Activated B cell treated with CpG ODN at 0.5 μM for 24 hours (primary cell): ENCODE measurements at places on chromosomes 11 and 22. TPM values are rescaled to one million over a fixed set of nuclear protein-coding genes. Genes with fewer than 3 reads are reported as not detected.
A peak's percentile ranks its signal among the peaks of the same experiment; 100 is the strongest.

DNA sequence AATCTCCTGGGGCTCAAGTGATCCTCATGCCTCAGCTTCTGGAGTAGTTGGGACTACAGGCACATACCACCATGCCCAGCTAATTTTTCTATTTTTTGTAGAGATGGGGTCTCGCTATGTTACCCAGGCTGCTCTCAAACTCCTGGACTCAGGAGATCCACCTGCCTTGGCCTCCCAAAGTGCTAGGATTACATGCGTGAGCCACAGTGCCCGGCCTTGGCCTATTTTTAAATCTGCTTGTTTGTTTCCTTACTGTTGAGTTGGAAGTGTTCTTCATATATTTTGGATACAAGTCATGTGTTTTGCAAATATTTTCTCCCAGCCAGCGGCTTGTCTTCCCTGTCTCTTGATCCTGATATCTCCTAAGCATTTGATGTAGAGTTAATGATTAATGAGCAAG lies 5.0 kb downstream of the PARVB start:
- peak overlapping the region; percentile 36 for H3K27ac ChIP-seq
- H3K4me3 ChIP-seq, result no peak overlapping the region
- H3K4me1 ChIP-seq, result peaks cover 67% of the 10 kb centered on the region
- H3K36me3 ChIP-seq, result peaks cover 15% of the 10 kb centered on the region
- DNase-seq, result no peak
- no peaks in the 10 kb centered on the region for H3K27me3 ChIP-seq

Gene FAM180B
- total RNA-seq, result 0.16 TPM in 1 of 2 replicates, not detected in the other

DNA sequence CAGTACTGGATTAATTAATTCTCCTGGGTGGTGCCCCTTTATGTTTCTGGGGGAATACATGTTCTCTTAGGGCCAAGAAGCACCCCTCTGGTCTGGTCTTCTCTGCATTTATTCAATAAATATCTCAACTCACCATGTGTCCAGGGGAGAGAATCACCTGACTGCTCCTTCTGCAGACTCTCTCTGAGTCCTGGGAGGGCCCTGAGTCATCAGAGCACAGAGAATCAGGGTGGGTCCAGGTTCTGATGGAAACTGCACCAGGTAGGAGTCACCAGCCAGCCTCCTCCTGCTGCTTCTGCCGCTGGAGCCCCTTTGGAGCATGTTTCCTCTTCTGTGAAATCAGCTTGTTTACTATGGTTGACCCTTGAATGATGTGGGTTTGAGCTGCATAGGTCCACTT lies 107.7 kb upstream of the PLET1 start:
- no peaks in the 10 kb centered on the region for H3K27me3 ChIP-seq
- no peak overlapping the region for H3K4me3 ChIP-seq
- H3K36me3 ChIP-seq, result peaks cover 8% of the 10 kb centered on the region
- H3K4me1 ChIP-seq, result no peaks in the 10 kb centered on the region
- H3K27ac ChIP-seq, result no peak overlapping the region
- no peak for DNase-seq

- no peak for DNase-seq
- no peaks in the 10 kb centered on the region for H3K27me3 ChIP-seq
- H3K27ac ChIP-seq, result no peak overlapping the region
- H3K4me3 ChIP-seq, result no peak overlapping the region
- no peaks in the 10 kb centered on the region for H3K36me3 ChIP-seq
Measured at GRCh38 chr22:18035751-18036150, 11.4 kb upstream of the MICAL3 start.

Gene APOL1
- total RNA-seq, result 10.4 and 10.7 TPM in 2 replicates

Gene PGA4
- not detected in 2 replicates for total RNA-seq

- DNase-seq, result no peak
- no peak overlapping the region for H3K4me3 ChIP-seq
- H3K36me3 ChIP-seq, result no peaks in the 10 kb centered on the region
- no peak overlapping the region for H3K27ac ChIP-seq
Measured at GRCh38 chr11:129021295-129021694, 78.6 kb upstream of the TP53AIP1 start.

Gene MTA2
- total RNA-seq, result 170 and 175 TPM in 2 replicates

DNA sequence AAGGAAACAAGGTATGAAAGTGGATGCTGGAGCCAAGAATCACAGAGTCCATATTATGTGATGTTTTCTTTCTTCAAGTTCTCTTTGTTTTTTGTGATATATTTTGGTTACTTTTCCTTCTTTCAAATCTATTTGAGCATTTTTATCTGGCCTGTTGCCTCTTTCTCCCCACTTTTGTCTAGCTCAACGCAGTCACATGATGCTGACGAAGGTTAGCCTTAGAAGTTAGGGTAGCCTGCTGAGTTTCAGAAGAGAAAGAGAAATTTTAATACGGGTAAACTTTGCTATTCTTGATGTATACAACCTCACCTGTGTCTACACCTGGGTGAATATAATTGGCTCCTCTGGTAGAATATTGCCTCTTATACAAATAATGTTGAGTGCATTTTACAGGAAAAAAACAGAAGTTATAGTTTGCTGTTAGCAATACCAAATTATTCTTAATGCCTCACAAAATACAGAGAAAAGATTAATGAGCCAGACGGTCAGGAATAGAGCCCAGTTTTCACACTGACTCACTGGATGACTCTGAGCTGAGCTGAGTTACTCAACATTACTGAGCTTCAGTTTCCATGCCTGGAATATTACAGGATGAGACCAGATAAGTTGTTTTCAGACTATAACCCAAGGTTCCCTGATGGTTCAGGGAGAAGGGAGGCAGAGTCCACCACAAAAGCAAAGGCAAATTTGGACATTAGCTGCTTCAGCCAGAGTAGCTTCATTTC lies 161.6 kb upstream of the BDNF start:
- H3K36me3 ChIP-seq, result no peaks in the 10 kb centered on the region
- H3K4me1 ChIP-seq, result no peaks in the 10 kb centered on the region
- no peak for DNase-seq
- no peaks in the 10 kb centered on the region for H3K27me3 ChIP-seq

Gene SHANK2
- 0.24 and 0.56 TPM in 2 replicates for total RNA-seq

DNA sequence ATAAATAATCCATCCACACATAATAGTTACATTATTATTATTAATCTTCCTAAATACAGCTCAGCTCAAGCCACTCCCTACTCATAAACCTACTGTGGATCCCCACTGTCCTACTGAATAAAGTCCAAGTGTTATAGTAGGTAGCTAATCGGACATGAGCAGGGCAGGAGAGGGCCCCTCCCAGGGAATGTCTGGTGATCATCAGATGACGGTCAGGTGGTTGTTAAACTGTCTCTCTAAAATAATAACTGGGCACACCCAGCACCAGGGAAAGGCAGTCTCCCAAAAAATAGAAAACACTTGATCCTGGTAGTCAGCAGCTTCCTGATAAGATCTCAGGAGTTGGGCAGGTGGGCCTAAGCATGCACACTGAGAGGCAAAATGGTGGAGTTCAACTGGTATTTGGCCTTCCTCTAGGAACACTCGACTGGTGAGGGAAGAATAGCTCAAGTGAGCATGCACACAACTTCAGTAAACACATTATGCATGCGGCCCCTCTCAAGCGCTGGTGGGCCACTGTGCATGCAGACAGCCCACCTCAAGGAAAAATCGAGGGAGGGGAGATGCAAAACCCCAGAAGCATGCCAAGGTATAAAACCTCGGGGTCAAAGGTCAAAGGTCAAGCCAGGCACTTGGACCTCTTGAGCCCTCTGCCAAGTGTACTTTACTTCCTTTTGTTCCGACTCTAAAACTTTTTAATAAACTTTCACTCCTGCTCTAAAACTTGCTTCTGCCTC lies 65.0 kb downstream of the LRRC32 start:
- no peak overlapping the region for H3K4me3 ChIP-seq
- H3K27ac ChIP-seq, result no peak overlapping the region
- DNase-seq, result no peak
- H3K36me3 ChIP-seq, result no peaks in the 10 kb centered on the region
- H3K27me3 ChIP-seq, result peaks cover 26% of the 10 kb centered on the region

Gene CEP126
- 1.4 and 1.5 TPM in 2 replicates for total RNA-seq

DNA sequence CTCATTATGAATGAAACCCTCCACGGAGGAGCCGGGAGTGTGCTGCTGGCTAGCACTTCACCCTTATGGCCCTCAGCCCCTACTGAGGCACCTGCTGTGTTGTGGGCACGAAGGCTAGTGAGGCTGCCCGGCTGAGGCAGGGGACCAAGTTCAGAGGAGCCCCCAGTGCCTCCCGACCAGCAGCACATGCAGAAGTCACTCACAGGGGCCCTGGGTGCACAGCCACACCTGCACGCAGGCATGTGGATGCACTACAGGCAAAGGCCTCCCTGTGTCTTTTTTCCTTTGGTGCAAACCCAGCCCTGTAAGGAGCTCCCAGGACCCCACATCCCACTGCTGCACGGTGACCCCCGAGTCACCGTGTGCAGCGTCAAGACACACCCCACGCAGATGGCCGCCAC lies 261.5 kb downstream of the BRD1 start:
- no peak for DNase-seq
- no peak overlapping the region for H3K4me3 ChIP-seq
- no peak overlapping the region for H3K27ac ChIP-seq

DNA sequence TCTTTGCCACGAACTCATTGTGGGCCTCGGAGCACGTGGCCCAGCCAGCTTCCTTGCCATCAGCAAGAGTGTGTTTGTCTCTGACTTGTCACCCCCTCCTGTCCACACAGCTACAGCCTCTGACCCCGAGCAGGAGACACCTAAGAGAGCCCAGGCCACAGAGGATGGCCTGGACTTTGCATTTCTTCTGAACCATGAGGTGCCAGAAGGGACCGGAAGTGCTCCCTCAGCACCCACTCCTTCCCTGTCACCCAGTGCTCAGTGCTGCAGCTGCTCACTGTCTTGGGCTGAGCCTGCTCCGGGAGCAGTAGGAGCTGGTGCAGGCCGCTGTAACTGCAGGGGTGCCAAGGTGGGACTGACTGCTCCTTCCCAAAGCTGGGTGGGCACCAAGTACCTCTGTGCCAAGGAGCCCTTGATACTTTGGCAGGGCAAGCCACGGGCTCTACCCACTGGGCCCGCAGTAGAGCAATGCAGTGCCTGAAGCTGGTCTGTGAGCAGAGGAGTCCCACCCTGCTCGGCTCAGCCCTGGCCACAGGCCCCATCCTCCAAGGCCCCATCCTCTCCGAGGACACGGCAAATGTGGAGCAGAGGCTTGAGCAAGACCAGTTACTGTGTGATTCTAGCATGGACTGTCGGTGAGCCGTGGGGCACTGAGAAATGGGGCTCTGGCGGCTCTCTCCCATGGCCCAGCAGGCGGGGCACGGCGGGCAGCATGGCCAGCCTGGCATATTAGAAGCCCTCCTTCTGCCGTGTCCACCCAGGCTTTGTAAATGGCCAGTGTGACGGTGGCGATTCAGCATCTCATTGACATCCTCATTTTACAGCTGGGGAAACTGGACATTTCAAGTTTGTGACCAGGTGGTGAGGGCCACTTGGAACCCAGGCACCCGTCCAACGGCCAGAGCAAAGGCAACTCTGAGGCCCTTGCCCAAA lies 6.3 kb downstream of the GRK2 start:
- peak overlapping the region; percentile 92 for H3K4me3 ChIP-seq
- peak; percentile 28 for DNase-seq
- H3K4me1 ChIP-seq, result peaks cover 99% of the 10 kb centered on the region
- no peaks in the 10 kb centered on the region for H3K27me3 ChIP-seq
- peak overlapping the region; percentile 98 for H3K27ac ChIP-seq

GRCh38 chr11:79813551-79813950 lies 372.7 kb upstream of the TENM4 start:
- no peaks in the 10 kb centered on the region for H3K4me1 ChIP-seq
- H3K27me3 ChIP-seq, result no peaks in the 10 kb centered on the region
- no peak for DNase-seq

GRCh38 chr22:22166941-22167713 lies 77.5 kb upstream of the VPREB1 start:
- DNase-seq, result no peak
- H3K27me3 ChIP-seq, result no peaks in the 10 kb centered on the region
- no peaks in the 10 kb centered on the region for H3K36me3 ChIP-seq
- H3K4me3 ChIP-seq, result peak overlapping the region; percentile 84
- peaks cover 95% of the 10 kb centered on the region for H3K4me1 ChIP-seq
- peak overlapping the region; percentile 97 for H3K27ac ChIP-seq

Gene NXPE4
- total RNA-seq, result not detected in 2 replicates

DNA sequence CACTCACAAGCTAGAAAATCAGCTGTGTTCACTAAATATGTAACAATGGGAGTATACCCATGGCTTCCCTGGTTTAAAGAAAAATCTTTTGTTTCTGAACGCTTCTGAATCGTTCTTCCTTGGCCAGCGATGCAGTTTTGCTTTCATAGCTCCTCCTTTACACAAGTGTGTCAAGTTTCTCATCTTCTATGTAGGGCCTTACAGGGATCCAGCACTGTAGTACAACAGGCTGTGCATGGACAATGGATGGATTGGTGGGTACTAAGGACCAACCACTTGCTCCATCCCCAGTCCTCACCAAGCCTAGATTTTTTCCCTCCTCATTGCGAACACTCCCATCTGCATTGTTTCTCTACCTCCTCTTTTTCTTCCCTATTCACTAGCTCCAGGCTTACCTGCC lies 24.3 kb upstream of the POU2AF2 start:
- H3K4me1 ChIP-seq, result peaks cover 13% of the 10 kb centered on the region
- no peak overlapping the region for H3K27ac ChIP-seq
- H3K4me3 ChIP-seq, result no peak overlapping the region
- no peak for DNase-seq

DNA sequence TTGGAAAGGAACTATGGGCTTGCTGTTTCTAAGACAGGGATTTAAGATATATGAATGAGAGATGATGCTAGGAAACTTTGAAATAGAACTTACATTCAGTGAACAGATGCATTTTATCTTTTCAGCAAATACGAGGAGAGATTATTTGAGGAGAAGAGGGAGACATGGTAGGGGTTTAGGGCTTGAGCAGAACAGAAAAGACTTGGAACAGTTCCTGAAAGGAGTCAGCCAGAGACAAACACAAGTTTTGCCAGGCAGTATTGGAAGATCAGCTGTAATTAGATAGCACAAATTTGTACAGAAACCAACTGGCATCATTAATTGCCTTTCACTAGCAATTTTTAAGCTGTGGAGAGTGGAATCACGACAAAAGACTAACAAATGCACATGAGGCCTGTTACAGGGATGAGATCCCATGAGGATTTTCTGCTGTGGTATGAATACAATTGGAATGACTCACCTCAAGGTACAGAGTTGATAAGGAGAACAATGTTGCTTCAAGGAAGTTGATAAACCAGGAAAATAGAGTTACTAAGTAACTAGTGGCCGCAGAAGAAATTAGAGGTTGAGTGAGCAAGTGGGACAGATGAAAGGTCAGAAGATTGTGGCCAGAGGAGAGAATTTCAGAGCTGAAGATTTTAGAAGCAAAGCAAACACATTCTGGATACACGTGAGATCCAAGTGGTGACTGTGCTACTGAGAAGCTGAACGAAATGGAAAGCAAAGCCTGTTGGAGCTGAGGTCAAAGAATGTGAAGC lies 67.9 kb downstream of the CYB5R2 start:
- H3K27me3 ChIP-seq, result no peaks in the 10 kb centered on the region
- DNase-seq, result no peak
- H3K4me1 ChIP-seq, result no peaks in the 10 kb centered on the region
- peaks cover 35% of the 10 kb centered on the region for H3K36me3 ChIP-seq
- no peak overlapping the region for H3K4me3 ChIP-seq
